ENCODE measurements at places on chromosomes 6 and 20.

DNA sequence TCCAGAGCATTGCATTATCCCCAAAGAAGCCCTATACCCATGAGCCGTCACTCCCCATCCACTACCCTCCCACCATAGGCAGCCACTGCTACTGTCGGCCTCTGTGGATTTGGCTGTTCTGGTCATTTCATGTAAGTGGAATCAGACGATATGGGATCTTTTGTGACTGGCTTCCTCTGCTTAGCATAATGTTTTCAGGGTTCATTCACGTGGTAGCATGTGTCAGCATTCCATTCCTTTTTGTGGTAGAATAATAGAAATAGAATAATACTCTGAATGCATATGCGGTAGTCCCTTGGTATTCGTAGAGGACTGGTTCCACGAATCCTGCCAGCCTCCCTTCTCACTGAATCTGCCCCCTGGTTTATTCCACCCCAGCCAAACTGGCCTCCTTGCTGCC is 402.6 kb upstream of the SULF2 start:
- no peak for DNase-seq

- no peak for DNase-seq
Observed at GRCh38 chr20:43569282-43569681, 10.5 kb downstream of the SGK2 start.

GRCh38 chr6:9112544-9112943 is 677.2 kb upstream of the SLC35B3 start:
- DNase-seq = no peak

GRCh38 chr6:67694127-67694526 is 941.0 kb upstream of the ADGRB3 start:
- DNase-seq = no peak

- DNase-seq = no peak
Observed at GRCh38 chr6:87641065-87641692, 51.2 kb downstream of the ORC3 start.

DNA sequence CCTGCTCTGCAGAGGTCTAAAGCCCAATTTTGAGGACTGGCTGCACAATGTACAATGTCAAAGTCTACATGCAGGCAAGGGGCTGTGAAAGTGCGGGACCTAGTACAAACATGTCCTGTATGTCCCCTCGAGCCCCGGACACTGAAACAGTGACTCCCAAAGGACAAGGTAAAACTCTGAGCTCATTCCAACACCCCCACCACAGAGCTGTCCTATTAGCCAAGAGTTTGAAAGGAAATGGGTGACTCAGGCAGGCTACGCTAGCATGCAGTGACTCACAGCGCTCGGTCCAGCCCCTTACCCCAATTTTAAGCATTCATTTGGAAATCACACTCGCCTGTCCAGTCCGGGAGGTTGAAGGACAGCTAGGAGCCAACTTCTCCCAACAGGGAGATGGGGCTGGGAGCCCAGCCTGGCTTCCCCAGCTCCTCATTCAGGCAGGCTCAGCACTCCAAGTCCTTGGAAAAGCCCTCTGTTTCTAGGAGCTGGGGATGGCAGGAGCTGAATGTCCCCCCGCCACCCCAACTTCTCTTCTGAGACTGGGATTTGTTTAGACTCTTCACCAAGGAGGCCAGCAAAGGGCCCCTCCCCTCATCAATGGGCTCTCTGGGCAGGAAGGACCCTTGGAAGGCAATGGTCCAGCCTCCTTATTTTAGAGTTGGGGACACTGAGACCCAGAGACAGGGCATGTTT is 3.9 kb downstream of the SDC4 start:
- peak; percentile 32 for DNase-seq

DNA sequence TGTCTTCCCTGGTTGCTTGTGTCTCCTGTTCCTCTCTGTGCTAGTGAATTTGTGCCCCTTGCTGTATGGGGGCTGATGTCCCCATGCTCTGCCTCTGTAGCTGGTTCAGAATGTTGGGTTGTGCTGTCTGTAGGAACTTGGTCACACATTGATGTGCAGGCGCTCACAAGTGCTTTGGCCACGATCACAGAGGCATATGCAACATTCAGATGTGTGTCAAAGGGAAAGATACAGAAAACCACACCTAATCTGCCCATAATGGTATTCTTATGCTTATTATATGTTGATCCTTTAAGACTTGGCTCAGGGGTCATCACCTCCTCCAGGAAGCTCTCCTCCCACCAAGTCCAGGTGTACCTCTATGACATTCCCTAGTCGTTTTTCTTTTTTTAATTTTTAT is 17.1 kb upstream of the DHX35 start:
- no peak for DNase-seq

GRCh38 chr6:11971154-11971553 is 41.0 kb upstream of the HIVEP1 start:
- DNase-seq = no peak

GRCh38 chr6:167479901-167480648 is 155.2 kb downstream of the TTLL2 start:
- DNase-seq = no peak

- no peak for DNase-seq
Observed at GRCh38 chr20:41567615-41568014, 50.6 kb downstream of the CHD6 start.

DNA sequence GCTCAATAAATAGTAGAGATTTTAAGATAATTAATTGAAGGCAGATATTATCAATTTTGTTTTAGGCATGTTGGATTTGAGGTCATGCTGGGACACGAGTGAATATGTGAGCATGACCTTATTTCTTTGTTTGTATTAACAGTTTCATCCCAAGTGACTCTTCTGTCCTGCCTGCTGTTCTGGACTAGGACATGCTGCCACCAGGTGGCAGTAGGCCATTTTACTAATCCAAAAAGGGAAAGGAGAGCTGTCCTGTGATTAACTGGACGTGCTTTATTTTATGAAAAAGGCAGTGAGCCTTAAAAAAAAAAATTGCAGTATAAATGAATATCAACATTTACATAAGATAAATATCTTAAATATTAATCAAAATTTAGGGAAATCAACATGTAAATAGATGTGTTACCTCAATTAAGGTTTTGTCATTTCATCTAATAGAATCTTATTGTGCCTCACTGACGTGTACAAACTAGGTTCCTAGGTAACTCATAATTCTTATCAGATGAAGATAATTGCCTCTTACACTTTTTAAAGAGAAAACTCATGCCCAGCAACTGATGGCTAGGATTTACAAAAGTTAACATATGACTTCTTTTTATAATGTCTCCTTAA is 49.8 kb downstream of the FRK start:
- DNase-seq = peak; percentile 71

DNA sequence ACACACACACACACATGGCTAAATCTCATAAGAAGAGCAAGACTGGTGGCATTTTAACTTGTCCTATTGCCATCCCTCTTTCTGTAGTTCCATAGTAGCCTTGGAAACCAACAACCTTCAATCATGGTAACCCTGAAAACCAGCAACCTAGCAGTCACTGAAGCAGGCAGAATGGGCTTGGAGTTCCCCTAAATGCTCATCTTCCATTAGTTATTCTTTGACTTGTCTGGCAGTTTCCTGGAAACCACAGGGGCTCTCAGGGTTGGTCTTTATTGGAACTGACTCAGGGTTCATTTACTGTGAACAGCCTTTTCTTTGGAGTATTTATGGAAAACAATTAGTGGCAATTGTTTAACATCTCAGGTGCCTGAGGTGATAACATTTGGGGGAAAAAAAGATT is 19.4 kb upstream of the BRPF3 start:
- DNase-seq = peak; percentile 43

- no peak for DNase-seq
Observed at GRCh38 chr6:79305020-79305419, 70.5 kb upstream of the HMGN3 start.

- DNase-seq = no peak
Observed at GRCh38 chr6:86959656-86960055, 22.3 kb downstream of the HTR1E start.

GRCh38 chr6:169895000-169895759 is 143.8 kb downstream of the ERMARD start:
- no peak for DNase-seq

- no peak for DNase-seq
Observed at GRCh38 chr6:168016176-168016620, 18.7 kb downstream of the KIF25 start.

- no peak for DNase-seq
Observed at GRCh38 chr6:168612586-168612985, 171.6 kb downstream of the SMOC2 start.

- peak; percentile 22 for DNase-seq
Observed at GRCh38 chr20:48416002-48416401, 411.8 kb downstream of the PREX1 start.

DNA sequence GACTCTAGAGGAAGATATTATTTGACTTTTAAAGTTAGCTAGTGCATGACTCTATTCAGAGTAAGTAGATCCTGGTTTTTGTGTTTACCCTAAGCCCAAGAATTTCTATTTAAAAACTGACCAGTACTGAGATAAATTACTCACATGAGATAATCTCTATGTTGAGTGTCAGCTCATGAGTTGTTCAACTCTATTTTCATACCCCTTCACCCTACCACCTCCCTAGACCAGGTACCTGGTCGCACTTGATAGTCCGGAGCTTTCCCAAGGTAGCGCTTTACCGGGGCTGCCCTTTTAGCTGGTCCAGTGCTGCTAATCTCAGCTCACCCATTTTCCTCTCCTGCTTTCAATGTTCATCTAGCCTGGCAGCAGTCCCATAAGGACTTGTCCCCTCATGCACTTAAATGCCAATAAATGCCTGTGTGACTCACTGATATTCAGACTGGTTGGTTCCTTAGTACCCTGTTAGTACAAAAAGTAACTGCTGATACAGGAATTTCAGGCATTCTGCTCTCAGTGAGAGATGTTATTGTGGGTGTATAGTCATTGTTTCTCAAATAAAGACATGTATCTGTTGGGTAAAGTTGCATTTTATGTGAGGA is 503.9 kb downstream of the ADGRB3 start:
- DNase-seq = no peak

- no peak for DNase-seq
Observed at GRCh38 chr6:686497-686896, 6.4 kb downstream of the EXOC2 start.

DNA sequence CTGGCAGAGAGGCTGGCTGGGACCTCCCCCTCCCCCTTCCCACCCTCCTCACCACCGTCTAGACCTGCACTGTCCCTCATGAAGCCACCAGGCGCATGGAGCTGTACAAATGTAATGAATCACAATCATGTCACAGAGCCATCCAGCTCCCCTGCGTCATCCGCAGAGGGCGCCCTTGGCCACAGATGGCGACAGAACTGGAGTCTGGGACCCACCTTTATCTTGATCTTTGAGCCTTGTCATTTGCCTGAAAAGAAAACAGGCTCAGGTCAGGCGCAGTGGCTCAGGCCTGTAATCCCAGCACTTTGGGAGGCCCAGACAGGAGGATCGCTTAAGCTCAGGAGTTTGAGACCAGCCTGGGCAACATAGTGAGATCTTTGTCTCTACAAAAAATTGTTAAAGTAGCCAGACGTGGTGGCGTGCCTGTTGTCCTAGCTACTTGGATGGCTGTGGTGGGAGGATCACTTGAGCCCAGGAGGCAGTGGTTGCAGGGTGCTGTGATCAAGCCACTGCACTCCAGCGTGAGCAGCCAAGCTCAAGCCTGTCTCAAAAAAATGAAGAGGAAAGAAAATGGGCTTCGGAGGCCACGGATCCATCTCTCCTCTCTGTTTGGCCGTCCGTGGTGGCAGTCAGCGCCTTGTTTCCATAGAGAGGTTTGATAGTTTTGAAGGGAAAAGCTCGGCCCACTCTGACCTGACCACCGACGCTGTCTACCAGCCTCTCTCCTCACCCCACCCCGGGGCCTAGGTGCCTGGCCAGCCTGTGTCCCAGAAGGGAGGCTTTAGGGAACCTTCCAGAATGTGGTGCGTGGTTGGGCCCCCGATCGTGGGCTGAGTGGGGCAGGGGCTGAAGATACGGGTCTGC is 6.2 kb downstream of the COL9A3 start:
- DNase-seq = peak; percentile 82

DNA sequence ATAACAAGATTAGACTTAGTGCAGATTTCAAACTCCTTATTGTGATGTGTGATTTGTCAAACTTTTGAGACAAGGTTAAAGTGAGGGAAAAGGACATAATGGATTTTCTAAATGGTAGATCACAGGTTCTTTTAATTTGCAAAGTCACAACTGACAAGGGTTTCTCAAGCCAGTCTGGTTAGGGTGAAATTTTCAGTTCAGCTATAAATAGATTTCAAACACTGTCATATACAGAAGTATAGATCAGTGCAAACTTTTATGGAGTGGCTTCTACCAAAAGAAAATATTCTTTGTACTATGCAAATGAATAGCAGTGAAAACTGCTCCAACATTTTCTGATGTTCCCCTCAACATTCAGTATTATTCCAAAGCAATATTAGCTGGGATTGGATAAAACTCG is 337.1 kb upstream of the MAN1A1 start:
- no peak for DNase-seq

DNA sequence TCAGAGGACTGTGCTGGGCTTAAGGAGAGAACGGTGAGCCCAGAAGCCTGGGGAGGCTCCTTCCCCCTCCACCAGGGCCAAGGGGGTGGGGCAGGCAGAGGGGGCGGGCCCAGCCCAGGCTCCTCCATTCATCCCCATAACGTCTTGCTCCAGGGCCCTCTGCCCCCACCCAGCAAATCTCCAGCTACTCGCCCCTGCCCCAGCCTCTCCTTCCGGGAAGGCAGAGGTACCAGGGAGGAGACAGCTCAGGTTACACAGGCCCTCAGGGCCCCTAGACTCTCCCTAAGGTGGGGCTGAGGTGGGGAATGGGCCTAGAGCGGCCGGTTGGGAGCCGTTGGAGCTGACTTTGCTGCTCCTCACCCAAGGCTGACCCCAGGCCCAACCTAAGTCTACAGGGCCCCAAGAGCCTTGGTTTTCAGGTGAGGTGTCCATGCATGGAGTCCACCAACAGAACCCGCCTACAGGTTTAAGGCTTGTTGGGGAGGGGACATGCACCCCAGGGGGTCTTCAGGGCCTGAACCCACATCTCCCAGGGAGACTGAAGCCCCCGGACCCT is 1.2 kb downstream of the LAMA5 start:
- no peak for DNase-seq

- DNase-seq = no peak
Observed at GRCh38 chr6:112225691-112226090, 28.7 kb downstream of the LAMA4 start.

DNA sequence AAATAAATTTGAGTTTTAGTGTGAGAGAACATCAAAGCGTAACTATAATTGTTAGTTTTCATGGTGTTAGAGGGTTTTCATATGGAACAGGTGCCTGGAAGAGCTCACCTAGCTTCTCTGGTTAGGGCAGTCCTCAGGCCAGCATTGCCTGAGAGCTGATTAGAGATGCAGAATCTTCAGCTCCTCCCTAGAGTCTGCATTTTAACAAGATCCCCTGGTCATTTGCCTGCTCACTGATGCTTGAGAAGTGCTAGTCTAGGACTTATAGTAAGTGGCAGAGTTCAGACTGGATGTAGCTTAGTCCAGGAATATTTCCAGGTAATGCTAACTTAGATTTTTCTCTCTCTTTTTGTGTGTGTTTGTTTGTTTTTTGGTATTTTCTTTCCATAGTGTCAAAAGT is 21.7 kb upstream of the SMIM26 start:
- DNase-seq = no peak

All from activated CD4-positive, alpha-beta T cell treated with anti-CD3 and anti-CD28 coated beads for 36 hours (primary cell).